ENCODE measurements at places on chromosomes 4 and X.

DNA sequence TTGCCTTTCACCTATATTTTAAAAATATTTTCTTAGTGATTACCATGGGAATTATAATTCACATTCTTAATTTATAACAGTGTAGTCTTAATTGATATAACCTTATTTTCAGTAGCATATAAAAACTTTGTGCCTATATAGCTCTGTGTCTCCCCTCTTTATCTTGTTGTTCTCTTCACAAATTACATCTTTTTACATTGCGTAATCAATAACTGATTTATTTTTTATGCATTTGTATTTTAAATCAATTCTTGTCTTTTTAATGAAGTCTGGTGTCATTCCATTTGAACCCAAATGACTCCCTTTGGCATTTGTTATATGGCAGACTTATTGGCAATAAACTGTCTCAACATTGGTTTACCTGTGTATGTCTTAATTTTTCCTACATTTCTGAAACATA is 137.0 kb downstream of the SH3BGRL start:
- no peak for DNase-seq

DNA sequence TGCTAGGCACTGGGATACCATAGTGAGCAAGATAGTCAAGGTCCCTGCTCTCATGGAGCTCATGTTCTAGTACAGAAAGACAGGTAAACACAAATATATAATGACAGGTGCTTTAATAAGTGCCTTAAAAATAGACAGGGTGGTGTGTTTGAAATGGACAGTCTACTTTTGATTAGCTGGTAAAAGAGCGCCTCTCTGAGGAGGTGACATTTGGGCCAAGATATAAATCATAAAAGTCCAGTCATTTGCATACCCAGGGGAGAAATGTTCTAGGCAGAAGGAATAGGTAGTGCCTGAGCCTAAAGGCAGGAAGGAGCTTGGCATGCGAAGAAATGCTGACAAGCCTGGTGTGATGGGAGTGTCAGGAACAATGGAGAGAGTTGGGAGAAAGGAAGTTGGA is 83.6 kb downstream of the DNAAF6 start:
- DNase-seq = no peak

- no peak for DNase-seq
Measured at GRCh38 chr4:6402566-6403399, 69.6 kb downstream of the PPP2R2C start.

GRCh38 chrX:96244955-96245354 is 439.7 kb upstream of the DIAPH2 start:
- DNase-seq = no peak

DNA sequence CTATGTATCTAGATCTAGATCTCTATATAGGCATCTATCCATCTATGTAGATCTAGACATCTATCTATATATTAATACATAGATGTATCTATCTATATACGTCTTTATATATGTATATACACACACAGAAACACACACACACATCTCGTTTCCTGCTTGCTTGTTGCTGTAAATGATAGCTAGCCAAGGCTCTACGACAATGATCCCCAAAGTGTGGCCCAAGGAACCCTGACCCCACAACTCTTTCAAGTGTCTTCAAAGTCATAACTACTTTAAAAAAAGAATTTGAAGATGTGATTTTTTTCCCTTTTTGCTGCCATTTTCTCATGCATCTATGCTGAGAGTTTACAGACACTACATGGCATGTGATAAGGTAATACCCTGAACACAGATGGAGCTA is 28.8 kb downstream of the GYG2 start:
- no peak for DNase-seq

DNA sequence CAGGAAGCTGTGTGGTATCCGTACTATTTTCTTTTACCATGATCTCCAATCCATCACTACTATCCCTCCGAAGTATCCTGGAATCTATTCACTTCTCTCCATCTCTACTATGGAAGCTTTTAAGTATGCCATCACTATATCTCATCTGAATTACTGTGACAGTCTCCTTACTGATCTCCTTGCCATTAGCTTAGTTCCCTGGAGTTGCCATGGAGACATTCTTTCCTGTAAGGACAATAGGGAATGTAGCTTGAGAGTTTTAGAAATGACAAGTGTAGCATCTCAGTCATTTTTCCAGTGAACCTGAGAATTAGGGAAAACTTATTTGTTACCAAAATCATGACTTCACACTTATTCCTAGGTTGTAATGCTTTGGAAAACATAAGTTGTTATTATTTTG is 86.3 kb downstream of the HPGD start:
- no peak for DNase-seq

GRCh38 chrX:107851215-107851614 is 25.5 kb downstream of the MID2 start:
- DNase-seq = peak; percentile 20

- no peak for DNase-seq
Measured at GRCh38 chr4:1399508-1400190, 6.6 kb downstream of the NKX1-1 start.

DNA sequence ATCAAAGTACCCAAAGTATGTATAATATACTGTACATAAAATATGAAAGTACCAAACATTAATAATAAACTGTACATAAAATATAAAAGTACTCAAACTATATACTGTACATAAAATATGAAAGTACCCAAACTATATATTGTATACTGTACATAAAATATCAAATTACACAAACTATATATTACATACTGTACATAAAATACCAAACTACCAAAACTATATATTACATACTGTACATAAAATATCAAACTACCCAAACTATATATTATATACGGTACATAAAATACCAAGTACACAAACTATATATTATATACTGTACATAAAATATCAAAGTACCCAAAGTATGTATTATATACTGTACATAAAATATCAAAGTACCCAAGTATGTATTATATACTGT is 723.7 kb downstream of the CWH43 start:
- no peak for DNase-seq

DNA sequence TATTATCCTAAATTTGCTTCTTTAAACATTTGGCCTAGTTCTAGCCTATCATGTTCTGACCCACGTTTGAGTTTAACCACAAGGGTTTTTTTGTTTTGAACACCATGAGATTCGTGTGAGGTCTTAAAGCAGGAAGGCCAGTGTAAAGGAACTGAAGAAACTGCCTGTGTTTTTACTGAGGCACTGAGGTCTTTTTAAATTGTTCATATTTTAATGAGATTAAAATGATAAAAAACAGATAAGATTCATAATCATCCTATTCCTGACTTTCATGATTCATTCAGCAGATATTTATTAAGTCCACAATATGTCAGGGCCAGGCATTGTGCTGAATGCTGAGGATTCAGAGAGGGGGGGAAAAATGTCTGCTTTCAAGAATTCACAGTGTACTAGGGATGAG is 3.2 kb downstream of the RPS6KA3 start:
- no peak for DNase-seq

DNA sequence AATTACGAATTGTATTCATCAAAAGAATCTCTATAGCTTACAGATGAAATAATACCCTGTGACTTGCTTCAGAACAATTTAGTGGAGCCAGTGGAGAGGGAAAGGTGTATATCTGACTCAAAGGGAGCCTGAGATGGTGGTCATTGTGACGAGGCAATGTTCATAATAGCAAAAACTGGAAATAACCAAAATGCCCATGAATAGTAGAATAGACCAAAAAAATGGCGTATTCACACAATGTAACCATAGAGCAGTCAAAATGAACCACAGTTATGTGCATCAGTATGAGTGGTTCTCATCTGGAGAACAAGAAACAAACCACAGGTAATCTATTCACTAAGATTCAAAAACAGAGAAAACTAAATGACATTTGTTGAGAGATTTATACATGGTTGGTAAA is 125.3 kb upstream of the CLNK start:
- DNase-seq = no peak

- no peak for DNase-seq
Measured at GRCh38 chrX:32545101-32545500, 666.2 kb downstream of the DMD start.

GRCh38 chr4:140134746-140135425 is 19.1 kb downstream of the MAML3 start:
- no peak for DNase-seq

DNA sequence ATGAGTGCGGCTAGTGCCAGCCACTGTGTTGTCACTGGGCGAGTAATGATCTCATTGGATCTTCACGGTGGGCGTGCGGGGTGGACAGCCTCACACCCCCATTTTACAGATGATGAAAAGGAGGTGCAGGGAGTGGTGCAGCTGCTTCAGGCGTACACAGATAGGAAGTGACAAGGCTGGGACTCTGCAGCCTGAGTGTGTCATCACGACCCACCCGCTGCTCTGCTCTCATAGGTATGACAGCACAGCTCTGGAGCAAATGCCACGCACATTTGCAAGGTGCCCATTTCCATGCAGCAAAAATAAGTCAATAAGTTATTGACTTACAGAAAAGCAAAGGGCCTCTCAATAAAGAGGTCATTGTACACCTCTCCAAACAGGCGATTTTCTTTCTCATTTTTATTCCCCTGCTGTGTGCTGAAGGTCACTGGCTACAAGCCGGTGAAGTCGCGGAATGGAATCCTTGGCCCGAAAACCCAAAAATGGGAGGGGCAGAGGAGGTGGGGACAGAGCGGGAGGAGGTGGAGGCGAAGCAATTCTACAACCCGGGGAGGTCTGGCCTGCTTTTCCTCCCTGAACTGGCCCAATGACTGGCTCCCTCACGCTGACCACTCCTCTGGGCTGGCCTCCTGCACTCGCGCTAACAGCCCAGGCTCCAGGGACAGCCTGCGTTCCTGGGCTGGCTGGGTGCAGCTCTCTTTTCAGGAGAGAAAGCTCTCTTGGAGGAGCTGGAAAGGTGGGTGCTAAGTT is at the start of gene SOD3:
Gene SOD3, plus strand, starts transcription at position 658 of the 750 bp plus-strand sequence. CDS start 3,949 bp downstream, outside the sequence.
- DNase-seq = no peak

GRCh38 chr4:95108883-95109421 is 351.2 kb downstream of the BMPR1B start:
- DNase-seq = no peak

- no peak for DNase-seq
Measured at GRCh38 chr4:169573889-169574288, 38.5 kb downstream of the NEK1 start.

GRCh38 chr4:136383082-136383481 is 1149.2 kb downstream of the PCDH18 start:
- no peak for DNase-seq

DNA sequence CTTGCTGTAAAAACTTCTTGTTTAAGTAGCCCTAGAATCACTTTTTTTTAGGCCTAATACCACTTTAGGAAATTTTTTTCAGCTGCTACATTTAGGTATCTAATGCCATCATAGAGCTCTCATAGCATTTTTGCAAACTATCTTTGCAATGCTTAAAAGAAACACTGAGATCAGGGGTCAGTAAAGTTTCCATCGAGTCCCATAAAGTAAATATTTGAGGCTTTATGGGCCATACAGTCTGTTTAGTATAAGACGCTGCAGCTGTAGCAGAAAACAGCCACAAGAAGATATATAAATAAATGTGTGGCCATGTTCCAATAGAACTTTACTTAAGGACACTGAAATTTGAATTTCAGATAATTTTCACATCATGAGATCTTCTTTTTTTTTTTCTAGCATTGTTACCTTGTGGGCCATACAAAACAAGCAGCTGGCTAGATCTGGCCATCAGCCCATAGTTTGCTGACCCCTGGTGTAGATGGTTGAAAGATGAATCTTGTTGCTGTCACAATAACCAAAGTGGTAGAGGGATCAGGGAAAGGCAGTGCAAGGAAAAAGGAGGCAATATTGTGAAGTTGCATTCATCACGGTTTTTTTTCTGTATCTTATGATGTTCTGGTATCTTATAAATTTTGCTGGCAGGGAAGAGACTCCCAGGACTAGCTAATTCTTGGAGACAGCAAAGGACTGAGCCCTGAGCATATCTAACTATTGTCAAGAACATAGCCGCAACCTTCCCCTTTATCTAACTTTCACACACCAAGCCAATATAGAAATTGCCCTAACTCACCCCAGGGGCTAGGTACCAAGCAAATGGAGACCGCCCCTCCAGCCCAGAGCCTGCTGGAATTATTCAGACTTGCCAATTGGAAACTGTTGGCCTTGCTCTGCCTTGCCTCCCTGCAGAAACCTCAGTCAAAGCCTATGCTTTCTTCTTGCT is 46.6 kb downstream of the RASGEF1B start:
- no peak for DNase-seq

- no peak for DNase-seq
Measured at GRCh38 chr4:54482529-54483200, 175.1 kb upstream of the KIT start.

DNA sequence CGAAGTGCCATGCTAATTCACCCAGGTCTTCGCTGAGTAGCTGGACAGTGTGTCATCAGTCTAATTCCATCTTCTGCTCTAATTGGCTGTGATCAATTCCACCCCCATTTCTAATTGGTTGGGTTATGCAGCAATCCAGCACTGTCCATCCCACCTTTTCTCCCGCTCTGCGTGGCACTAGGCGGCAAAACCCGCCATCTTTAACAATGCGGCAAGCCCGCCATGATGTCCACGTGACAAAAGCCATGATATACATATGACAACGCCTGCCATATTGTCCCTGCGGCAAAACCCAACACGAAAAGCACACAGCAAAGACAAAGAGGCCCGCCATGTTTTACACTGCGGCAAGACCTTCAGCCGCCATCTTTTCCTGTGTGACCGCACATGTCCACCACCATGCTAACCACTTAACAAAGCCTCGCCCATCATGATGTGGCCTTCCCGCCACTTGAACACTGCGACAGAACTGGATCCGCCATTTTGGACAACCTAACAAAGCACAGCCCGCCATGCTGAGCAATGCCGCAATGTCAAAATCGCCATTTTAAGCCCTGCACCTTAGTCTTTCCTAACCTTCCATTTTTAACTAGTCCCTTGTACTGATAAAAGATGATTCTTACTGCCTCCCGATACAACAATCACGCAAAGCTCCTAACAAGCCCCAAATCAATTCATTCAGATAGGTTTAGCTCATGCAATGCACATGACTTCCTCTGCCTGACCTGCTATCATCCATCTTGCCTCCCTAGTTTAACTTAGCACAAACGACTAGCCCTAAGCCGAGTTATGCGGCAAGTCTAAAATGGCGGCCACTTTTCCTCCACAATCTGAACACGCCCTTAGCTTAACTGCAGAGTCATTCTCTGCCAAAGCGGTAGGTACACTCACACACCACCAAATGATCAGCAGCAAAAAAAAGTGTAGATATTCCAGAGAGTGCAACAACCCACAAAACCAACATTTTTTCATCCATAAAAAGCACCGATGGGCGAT is 288.3 kb downstream of the CHIC1 start:
- DNase-seq = no peak

- no peak for DNase-seq
Measured at GRCh38 chr4:26060286-26060685, 146.3 kb downstream of the SMIM20 start.

GRCh38 chrX:102672856-102673255 is 21.6 kb downstream of the GPRASP1 start:
- no peak for DNase-seq

- no peak for DNase-seq
Measured at GRCh38 chr4:26784207-26784865, 76.3 kb upstream of the STIM2 start.
